ENCODE measurements at places on chromosomes 11 and 22.

DNA sequence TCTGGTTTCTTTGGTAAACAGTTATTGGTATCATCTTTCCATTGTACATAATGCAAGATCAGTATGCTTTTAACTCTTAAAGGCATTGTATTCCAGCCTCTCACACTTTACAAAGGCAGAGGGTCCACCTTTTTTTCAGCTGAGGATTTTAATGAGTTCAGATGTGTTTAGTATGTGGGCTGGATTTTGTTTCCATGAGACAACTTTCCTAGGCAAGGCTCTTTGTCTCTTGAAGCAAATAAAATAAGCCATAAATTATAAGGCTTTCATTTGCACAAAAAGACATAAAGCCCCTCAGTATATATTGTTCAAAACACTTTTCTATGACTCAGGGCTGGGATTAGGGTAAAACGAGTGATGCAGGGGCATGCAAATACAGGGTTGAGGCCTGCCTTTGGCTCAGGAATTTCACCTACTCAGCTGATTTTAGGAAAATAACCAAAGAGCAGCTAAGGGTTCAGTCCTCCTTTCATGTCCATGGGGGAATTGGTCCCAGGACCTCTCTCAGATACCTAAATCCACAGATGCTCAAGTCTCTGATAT, 7.6 kb downstream of the MMP20 start:
- DNase-seq: no peak

DNA sequence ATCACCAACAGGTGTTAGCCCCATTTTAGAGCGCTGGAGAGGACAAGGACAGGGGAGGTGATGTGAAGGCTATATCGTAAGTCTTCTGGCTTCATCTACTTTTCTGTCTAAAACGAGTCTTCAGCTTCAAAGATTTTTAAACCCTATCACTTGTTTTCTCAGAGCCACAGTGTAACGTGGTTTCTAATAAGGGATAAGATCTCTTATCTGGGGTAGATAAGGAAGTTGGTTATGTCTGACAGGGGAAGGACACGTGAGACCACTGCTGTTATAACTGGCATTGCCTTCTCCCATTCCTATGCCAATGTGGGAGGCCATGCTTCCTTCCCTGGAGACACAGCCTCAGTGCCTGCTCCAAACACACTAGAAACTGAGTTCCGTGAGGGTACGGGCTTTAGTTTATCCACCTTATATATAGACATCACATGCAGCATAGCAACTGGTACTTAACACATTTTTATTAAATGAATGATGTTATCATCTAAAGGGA, 39.3 kb downstream of the LARGE2 start:
- DNase-seq: no peak

- DNase-seq: no peak
Observed at GRCh38 chr11:57648801-57649735, 644 bp downstream of the YPEL4 start.

GRCh38 chr22:17707526-17707925, 66.7 kb downstream of the BID start:
- no peak for DNase-seq

DNA sequence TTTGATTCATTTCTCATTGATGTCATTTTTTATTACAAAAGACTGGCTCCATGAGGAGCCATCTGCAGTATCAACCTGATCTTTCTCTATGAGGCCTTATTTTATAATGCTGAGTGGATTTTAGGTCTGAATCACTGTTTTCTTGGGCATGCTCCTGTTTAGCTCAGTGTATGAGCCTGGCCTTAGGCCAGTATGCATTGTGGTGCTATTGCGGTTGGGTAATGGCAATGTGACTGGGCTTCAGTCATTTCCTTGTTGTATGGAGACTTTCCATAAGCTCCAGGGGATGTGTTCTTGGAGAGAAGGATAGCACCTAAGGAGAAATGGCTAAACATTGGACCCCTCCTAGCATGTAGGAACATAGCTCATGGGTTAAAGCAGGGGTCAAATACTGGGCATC, 293.2 kb downstream of the NELL1 start:
- no peak for DNase-seq

- DNase-seq: no peak
Observed at GRCh38 chr22:19718456-19719049, 4.2 kb downstream of the SEPTIN5 start.
